ENCODE measurements at places on chromosomes 1 and 21. TPM values are rescaled to one million over a fixed set of nuclear protein-coding genes. Genes with fewer than 3 reads are reported as not detected.

TMPRSS15 gene
- not detected for total RNA-seq

DARS2 gene
- 21.6 TPM for total RNA-seq

MEX3A gene
- 0.09 TPM for total RNA-seq

FCRL2 gene
- not detected for total RNA-seq

SPATC1L gene
- total RNA-seq = 8.9 TPM

FMO4 gene
- total RNA-seq = 3.5 TPM

VSIG8 gene
- total RNA-seq = not detected

IGSF8 gene
- total RNA-seq = 39.8 TPM

OR2L8 gene
- not detected for total RNA-seq

FCRLA gene
- 0.17 TPM for total RNA-seq

DNA sequence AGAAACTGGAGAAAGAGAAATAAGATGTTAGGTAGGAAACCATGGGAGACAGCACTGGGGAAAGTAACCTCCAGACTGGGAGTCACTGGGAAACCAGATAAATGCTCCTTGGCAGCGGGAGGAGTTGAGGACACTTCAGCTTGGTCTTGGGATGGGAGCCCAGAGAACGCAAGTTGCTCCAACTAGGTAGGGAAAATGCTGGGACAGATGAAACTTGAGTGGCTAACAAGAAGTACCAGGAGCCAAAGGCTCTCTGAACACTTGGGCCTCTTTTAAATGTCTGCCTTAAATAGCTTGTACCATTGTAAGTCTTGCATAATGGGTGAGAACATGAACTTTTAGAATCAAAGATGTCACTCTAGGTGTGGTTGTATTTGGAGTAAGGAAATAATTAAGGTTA, 3.0 kb downstream of the NMNAT1 start:
- no peak for DNase-seq

- DNase-seq = no peak
Observed at GRCh38 chr1:50132347-50132894, 23.7 kb downstream of the ELAVL4 start.

- no peak for DNase-seq
Observed at GRCh38 chr1:218683242-218683641, 338.1 kb downstream of the TGFB2 start.

DNA sequence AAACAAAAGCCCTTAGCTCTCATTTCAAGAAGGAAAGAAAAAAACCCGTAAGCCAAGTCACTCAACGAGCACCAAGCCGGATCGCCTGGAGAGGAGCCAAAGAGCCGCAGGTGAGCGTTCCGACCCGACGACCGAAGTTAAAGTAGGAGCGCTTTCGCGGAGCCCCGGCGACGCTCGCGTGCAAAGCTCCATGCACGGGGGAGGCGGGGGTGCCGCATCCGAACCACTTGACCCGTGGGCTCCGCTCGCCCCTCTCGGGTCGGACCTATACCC, 382 bp downstream of the GPBP1L1 start:
- DNase-seq = no peak

GRCh38 chr1:171014880-171015279, 75.8 kb upstream of the FMO3 start:
- DNase-seq = no peak

DNA sequence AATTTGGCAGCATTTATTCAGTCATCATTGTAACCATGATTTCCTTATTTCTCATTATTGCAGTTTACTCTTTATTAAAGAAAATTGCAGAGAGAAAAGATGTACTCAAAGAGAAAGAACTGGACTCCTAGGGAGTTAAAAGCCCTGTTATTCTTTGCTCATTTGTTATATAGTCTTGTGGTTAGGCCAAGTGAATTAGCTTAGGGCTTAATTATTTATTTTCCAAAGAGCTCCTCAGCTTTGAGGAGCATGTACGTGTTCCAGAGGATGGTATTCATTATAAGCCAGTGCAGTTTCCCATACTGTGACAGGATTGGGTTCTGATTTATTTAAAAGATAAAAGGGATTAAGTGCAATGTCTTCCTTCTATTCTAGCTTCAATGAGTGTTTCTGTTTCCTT, 86.4 kb downstream of the GPR161 start:
- DNase-seq = no peak

- no peak for DNase-seq
Observed at GRCh38 chr1:66386712-66387111, 147.2 kb upstream of the SGIP1 start.

GRCh38 chr21:27476696-27477095, 509.8 kb upstream of the ADAMTS5 start:
- no peak for DNase-seq

DNA sequence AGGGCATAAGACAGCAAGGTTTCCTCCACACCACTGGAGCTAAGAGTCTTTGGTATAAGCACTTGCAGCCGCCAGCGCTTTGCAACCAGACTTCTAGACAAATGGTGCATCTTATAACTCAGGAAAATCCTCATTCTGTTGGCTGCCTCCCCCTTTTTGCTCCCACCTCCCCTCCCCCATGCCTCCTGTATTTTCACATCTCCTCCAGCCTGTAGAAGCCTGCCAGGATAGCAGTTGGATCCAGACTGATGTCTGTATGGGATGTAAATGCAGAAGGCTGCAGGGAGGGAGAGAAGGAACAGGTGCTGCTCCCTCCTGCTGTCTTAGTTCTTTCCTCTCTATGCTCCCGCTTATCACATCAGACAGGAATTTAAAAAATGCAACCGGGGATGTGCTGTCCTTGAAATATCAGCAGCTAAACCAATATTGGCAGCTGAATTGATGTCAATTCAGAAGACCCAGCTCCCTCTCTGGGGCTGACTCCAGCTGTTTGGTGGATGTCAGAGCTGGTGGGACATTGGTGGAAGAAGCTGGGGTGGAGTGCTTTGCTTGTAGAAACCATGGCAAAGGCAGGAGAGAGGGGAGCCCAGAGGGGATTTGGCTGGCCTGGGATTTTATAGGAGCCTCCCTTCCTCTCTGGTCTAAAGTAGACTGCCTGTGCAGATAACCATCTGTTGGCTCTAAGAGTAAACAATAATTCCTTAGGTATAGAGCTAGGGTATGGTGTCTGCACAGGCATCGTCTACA, 53.5 kb downstream of the NFASC start:
- no peak for DNase-seq

DNA sequence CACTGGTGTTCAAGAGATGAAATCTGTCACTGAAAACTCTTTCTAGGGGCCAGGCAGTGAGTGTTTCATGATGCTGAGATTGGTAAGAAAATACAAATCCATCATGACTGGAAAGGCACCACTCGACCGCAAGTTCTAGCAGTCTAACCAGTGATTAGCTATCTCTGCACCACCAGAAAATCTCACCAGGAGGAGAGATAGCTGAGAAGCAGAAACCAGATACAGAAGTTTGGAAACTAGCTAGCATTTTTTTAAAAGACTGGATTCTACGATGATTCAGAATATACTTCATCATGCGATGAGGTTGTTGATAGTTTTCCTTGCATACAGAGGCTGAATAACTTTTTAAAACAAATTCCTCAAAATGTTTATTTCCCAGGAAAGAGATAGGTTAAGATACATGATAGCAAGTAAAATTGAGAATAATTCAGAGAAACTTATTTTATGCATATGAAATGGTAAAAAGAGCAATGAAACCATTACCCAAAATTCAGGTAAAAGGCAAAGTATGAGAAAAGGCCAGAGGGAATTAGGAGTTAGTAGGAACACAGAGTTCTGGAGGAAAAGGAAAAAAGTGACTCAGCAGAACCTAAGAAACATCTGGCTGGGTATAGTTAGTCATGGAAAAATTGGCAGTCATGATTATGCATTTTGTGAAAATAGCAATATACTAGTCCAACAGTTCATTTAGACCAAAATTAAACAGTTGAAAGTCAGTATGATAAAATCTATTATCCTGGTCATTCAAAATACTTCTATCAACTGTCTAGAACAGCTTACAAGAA, 3.3 kb upstream of the F3 start:
- DNase-seq = no peak

- DNase-seq = no peak
Observed at GRCh38 chr1:3135073-3135702, 66.2 kb downstream of the PRDM16 start.

DNA sequence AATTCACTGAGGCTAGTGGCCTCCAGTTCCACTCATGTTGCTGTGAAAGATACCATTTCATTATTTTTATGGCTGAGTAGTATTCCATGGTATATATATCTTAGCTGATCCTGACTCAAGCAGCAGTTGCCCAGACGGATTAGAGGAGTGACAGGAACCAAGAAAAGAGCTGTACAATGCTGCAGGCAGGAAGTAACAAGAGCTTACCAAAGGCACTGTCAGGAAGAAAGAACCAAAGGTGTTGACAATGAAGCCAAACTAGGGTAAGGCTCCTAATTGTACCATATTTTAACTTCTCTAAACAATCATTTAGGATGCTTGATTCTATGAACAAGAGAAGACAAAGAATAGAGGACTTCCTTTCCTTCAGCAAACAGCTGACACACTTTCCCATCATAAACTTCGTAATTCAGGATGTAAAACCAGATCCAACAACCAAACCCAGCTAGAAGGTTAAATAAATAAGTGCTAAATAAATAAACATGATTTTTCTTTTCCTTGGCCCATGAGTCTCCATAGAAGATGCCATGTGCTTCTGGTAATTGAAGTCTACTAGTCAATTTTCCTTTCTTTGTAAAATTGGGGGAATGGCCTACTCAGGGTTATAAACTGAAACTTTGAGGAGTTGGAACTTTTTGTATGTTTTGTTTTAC, 248.2 kb upstream of the SGIP1 start:
- no peak for DNase-seq

- no peak for DNase-seq
Observed at GRCh38 chr1:22285549-22286396, 142.9 kb upstream of the WNT4 start.

DNA sequence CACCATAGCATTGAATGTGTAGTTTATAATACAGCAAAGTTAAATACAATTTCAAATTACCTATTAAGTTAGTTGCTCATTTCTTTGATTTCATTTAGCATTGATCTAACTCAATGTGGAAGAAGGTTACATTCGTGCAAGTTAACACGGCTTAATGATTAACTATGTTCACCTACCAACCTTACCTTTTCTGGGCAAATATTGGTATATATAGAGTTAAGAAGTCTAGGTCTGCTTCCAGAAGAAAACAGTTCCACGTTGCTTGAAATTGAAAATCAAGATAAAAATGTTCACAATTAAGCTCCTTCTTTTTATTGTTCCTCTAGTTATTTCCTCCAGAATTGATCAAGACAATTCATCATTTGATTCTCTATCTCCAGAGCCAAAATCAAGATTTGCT, at the start of gene ANGPTL3:
TSS of gene ANGPTL3 (plus strand) at position 240 of the 400 bp plus-strand sequence. CDS start at position 287, 47 bp downstream.
- DNase-seq = no peak

GRCh38 chr1:210822932-210823331, 311.0 kb downstream of the KCNH1 start:
- no peak for DNase-seq

- no peak for DNase-seq
Observed at GRCh38 chr1:58432851-58433668, 113.5 kb downstream of the OMA1 start.

GRCh38 chr1:17185485-17185860, 19.5 kb upstream of the PADI1 start:
- DNase-seq = no peak

GRCh38 chr1:155086128-155086741, 7.6 kb downstream of the EFNA3 start:
- DNase-seq = peak; percentile 91

DNA sequence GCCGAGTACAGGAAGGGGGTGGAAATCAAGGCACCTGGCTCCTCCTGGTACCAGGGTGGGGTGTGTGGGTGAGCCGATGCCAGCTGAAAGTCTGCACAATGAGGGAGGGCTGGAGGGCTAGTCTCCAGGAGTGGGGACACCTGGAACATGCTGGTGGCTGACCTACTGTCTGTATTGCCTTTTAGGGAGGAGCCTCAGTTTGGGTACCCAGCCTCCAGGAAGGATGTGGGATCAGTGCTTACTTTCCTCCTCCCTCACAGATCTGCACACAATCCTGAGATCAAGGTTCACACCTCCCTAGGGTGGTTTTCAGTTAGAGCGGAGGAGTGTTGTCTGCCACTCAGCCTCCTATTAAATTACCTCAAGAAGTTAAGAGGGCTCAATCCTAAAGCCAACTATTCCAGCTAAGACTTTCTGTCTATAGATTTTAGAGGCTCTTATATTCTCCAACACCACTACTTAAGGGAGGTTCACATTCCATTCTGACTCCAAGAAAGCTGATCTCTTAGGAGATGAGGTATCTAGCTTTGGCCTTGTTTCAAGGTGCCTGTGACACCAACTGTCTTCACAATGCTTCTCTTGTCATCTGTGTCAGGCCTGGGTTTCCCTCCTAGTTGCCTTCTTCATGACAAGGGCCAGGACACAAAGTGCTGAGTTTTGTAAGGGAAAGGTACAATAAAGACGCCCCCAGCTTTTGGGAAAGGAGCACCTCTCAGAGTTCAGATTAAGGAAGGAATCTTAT, 15.7 kb downstream of the SSR2 start:
- DNase-seq = peak; percentile 52

DNA sequence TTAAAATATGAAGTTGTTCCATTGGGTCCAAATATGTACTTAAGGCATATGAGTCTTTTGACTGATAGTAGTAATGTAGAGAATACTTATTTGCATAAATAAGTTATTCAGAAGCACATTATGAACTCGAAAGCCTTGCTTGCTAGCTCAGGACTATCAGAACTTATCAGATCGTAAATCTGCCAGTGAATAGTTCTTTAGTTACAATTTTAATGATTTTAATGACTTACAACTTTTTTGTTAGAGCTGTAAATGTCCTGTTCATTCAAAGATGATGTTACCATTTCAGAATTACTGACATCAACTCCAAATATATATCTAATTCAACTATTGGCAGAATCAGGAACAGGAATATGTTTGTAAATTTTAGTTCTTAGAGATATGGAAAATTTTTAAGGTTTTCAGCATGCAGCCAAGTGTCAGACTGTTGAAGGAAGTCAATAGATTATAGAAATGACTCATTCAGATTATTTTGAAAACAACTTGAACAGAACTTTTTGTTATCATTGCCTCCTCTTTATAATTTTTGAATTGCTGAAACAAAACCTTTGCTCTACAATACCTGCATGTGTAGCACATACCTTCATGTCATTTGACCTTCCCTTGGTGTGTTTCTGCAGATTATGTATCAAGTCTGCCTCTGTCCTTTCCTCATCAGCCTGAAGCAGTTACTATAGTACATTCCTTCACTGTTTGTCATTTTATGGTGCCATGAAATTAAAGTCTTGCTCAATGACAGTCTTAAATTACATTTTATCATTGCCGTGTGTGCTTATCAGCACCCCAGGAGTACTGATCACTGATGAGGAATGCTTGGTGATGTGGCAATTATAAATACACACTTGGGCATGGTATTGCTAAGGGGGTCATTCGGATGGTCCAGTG, 44.9 kb downstream of the LRRC8D start:
- DNase-seq = no peak

DNA sequence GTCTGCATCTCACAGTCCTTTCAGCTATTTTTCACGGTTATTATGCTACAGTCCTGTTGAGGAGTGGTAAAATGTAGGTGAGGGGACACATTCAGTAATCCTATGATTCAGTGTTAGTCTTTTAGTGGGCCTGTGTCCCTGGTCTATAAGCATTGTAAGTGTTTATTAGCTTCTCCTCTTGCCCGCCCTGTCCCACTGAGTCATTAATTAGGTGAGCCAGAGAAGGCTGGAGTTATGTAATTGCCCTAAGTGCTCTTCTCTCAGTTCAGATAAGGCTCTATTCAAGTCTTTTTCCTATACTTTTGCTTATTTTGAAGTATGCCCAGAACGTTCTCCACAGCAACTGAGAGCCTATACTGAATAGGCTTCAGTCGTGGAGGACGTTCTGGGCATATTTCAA, 76.3 kb upstream of the ZRANB2 start:
- no peak for DNase-seq

Data from activated naive CD8-positive, alpha-beta T cell treated with anti-CD3 and anti-CD28 coated beads, Interleukin-2, amount 10 ng/mL, durations not matched to agents 7 days and 5 days (primary cell).